ENCODE measurements at places on chromosomes 7 and 10. TPM values are rescaled to one million over a fixed set of nuclear protein-coding genes. Genes with fewer than 3 reads are reported as not detected.
A peak's percentile ranks its signal among the peaks of the same experiment; 100 is the strongest.

GALNT17 gene
- not detected for total RNA-seq

- H3K27ac ChIP-seq = peak overlapping the region; percentile 82
- peak; percentile 78 for DNase-seq
- no peaks in the 10 kb centered on the region for H3K27me3 ChIP-seq
- H3K36me3 ChIP-seq = no peaks in the 10 kb centered on the region
Measured at GRCh38 chr7:78279032-78279431, 480.5 kb downstream of the PHTF2 start.

REEP3 gene
- total RNA-seq = 16.4 TPM

PAPOLB gene
- not detected for total RNA-seq

DNA sequence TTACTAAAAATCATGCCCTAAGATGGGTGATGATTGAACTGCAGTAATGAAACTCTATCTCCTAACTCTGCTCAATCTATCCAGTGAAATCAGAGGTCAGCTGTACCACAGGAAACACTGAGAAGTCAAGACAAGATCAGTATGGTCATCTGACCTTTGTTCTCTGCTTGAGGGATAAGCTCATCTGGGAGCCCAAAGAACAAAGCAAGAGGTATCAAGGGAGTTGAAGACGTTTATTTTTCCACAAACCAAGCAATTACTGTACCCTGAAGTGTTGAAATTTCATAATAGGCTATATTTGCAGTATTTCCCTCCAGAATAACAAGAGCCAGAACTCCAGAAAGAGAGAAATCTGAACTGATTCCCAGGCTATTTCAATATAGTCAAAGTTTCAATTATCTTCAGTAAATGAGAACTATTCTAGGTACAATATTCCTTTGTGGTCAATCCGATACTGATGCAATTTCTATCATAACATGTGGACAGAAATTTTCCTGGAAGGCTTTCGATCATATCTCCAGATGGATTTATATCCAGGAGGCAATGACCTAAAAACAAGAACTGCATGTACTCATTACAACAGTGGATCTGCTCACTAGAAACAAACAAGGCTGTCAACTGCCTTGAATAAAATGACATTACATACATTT is 345.3 kb downstream of the TNS3 start:
- H3K27ac ChIP-seq = no peak overlapping the region
- no peaks in the 10 kb centered on the region for H3K36me3 ChIP-seq
- no peak overlapping the region for H3K4me3 ChIP-seq
- no peaks in the 10 kb centered on the region for H3K27me3 ChIP-seq

GRCh38 chr10:84743483-84743882 is 415.1 kb downstream of the CCSER2 start:
- H3K4me3 ChIP-seq = no peak overlapping the region
- no peaks in the 10 kb centered on the region for H3K27me3 ChIP-seq
- no peaks in the 10 kb centered on the region for H3K36me3 ChIP-seq
- H3K4me1 ChIP-seq = no peaks in the 10 kb centered on the region

DNA sequence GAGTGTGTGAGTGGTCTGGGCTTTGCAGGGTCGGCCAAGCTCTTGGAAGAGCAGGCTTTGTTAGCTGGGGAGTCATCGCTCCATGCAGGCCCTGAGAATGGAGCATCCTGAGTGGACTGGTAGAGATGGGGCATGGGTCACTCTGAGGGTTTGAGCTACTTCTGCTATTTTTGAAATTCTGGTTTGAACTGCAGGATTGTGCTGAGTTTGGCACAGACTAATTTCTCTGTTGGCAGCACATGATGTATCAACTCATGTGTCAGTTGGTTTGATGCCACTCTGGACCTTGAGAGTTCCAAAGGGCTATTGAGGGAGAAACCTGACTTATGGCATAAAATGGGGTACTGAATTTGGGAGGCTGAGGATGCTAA is 56.3 kb downstream of the LRMDA start:
- H3K4me1 ChIP-seq = no peaks in the 10 kb centered on the region
- H3K4me3 ChIP-seq = no peak overlapping the region
- H3K27me3 ChIP-seq = 0 out of 2 replicates have a peak, but pooled peaks cover 9% of the 10 kb centered on the region
- no peak overlapping the region for H3K27ac ChIP-seq
- H3K36me3 ChIP-seq = no peaks in the 10 kb centered on the region
- no peak for DNase-seq

DNA sequence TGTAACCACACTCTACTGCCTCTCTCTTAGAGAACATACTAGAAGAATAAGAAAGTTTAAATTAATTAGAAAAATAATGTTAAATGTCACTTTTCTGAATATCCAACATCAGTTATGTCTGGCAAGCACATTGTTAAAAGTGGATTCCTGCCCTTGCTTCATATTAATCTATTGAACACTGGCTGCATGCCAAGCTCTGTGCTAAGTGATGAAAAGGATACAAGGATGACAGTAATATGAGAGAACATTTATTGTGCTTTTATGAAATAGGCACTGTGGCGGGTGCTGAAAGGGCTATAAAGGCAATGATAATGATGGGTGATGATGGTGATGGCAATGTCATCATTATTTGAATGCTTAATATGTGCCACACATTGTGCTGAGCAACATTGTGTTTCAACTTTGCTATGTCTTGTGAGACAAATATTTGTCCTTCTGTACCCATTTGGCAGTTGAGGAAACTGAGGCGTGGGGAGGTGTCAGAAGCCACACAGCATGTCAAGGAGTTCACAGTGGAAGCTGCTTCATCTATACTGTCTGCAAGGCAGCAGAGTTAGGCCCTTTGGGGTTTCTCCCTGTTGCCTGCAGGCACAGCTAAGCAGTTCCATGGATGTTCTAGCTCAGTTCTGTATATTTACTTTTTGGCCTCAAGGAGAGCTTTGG is 64.2 kb upstream of the RAPGEF5 start:
- H3K27me3 ChIP-seq = no peaks in the 10 kb centered on the region
- DNase-seq = no peak
- H3K4me3 ChIP-seq = no peak overlapping the region
- no peaks in the 10 kb centered on the region for H3K4me1 ChIP-seq
- H3K36me3 ChIP-seq = no peaks in the 10 kb centered on the region
- no peak overlapping the region for H3K27ac ChIP-seq

OPTN gene
- total RNA-seq = 3.6 TPM

- no peak for DNase-seq
- H3K4me3 ChIP-seq = no peak overlapping the region
- no peak overlapping the region for H3K27ac ChIP-seq
- no peaks in the 10 kb centered on the region for H3K4me1 ChIP-seq
Measured at GRCh38 chr7:158611541-158611940, 23.9 kb upstream of the PTPRN2 start.

VSTM2A gene
- total RNA-seq = not detected

DNA sequence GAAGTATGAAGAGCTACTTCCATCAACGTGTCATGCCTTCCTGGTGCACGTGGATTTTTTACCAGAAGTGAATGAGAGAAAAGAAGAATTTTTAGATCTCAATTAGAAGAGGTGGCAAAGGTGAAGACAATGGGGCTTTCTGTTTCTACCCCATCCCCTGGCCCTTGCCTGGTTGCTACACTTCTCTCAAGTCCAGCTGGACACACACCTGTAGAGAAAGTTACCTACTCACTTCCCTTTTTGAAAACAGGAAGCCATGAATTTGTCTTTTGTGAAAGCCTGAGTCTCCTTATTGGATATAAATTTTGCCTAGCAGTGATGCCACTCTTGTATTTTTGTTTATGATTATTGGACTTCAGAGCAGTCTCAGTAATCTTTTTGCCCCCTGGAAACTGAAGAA is 142.9 kb upstream of the AKR1E2 start:
- DNase-seq = no peak
- no peak overlapping the region for H3K4me3 ChIP-seq
- H3K27me3 ChIP-seq = no peaks in the 10 kb centered on the region
- peaks cover 6% of the 10 kb centered on the region for H3K4me1 ChIP-seq

CYP3A7 gene
- total RNA-seq = not detected

DNA sequence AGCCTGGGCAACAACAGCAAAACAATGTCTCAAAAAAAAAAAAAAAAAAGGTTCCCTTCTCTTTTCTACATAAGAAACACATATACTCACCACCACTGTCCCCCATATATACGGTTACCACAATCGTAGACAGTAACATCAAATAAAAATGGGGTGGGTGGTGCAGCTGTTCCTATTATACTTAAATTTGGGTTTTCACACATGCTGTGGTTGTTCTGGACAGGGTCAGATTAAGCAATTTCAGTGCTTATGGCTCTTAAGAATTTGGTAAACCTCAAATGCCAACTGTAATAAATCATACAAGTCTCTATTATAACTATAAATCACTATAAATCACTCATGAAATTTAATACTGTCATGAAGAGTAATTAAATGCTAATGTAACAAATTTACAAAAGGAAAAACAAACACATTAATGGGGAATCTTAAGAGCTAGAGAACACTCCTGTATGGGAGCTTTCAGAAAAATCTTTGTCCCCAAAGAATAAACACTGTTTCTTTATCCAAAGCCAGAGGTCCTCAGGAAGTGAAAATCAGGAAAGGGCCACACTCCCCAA is 143.6 kb downstream of the GLI3 start:
- DNase-seq = peak; percentile 74
- H3K36me3 ChIP-seq = no peaks in the 10 kb centered on the region
- H3K4me3 ChIP-seq = no peak overlapping the region
- H3K27ac ChIP-seq = peak overlapping the region; percentile 12
- H3K27me3 ChIP-seq = no peaks in the 10 kb centered on the region
- H3K4me1 ChIP-seq = peaks cover 40% of the 10 kb centered on the region

MRLN gene
- 16.0 TPM for total RNA-seq

DNA sequence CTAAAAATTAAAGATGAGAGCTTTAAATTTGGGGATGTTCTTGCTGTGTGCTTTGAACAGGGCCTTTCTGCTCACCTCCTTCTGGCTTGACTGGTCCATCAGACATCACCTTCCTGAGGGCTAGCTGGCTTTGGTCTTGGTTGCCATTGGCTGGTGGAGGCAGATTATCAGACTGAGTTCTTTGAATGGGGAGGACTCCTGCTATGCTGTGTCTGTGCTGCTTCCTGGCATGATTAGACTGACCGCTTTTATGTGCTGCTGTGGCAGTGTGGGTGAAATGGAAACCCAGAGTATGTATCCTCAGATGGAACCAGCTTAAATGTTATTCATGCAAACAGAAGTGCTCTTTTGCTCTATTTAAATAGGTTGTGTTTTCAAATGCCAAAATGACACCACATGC is 341.6 kb downstream of the PCLO start:
- no peaks in the 10 kb centered on the region for H3K4me1 ChIP-seq
- H3K4me3 ChIP-seq = no peak overlapping the region
- no peaks in the 10 kb centered on the region for H3K27me3 ChIP-seq
- H3K27ac ChIP-seq = no peak overlapping the region
- H3K36me3 ChIP-seq = no peaks in the 10 kb centered on the region
- no peak for DNase-seq

DNA sequence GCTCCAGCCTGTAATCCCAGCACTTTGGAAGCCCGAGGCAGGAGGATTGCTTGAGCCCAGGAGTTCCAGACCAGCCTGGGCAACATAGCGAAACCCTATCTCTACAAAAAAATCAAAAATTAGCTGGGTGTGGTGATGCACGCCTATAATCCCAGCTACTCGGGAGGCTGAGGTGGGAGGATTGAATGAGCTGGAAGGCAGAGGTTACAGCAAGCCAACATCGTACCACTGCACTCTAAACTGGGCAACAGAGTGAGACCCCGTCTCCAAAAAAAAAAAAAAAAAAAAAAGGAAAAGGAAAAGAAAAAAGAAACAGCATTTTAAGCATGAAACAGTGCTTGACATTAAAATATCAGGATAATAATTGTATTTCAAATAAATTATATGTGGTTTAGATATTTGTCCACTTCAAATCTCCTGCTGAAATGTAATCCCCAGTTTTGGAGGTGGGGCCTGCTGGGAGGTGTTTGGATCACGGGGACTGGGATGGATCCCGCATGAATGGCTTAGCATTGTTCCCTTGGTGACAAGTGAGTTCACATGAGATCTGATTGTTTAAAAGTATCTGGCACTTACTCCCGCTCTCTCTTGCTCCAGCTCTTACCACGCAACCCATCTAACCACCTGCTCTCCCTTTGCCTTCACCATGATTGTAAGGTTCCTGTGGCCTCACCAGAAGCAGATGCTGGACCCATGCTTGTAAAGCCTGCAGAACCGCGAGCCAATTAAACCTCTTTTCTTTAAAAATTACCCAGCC is 103.4 kb downstream of the SRPK2 start:
- no peaks in the 10 kb centered on the region for H3K36me3 ChIP-seq
- no peaks in the 10 kb centered on the region for H3K27me3 ChIP-seq
- H3K4me1 ChIP-seq = no peaks in the 10 kb centered on the region
- DNase-seq = no peak
- no peak overlapping the region for H3K4me3 ChIP-seq

DNA sequence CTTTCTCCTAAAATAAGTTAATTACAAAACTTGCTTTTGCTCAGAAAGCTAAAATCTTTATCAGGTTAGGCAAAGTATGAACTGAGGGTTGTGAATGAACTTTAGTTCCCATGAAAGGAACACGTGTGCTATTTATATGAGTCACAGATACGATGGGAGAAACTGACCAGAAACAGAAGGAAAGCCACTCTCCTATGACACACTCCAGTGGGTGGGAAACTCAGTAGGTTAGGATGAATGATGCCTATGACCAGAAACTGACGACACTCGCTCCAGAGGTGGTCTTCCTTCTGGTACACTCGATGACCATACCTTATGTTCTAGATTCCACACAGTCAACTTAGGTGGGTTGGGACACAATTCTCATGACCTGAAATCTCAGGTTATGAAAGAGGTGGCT is 215.7 kb upstream of the INHBA start:
- H3K4me3 ChIP-seq = no peak overlapping the region
- H3K27me3 ChIP-seq = 0 out of 2 replicates have a peak, but pooled peaks cover 3% of the 10 kb centered on the region
- H3K27ac ChIP-seq = no peak overlapping the region
- DNase-seq = no peak
- no peaks in the 10 kb centered on the region for H3K36me3 ChIP-seq

DNA sequence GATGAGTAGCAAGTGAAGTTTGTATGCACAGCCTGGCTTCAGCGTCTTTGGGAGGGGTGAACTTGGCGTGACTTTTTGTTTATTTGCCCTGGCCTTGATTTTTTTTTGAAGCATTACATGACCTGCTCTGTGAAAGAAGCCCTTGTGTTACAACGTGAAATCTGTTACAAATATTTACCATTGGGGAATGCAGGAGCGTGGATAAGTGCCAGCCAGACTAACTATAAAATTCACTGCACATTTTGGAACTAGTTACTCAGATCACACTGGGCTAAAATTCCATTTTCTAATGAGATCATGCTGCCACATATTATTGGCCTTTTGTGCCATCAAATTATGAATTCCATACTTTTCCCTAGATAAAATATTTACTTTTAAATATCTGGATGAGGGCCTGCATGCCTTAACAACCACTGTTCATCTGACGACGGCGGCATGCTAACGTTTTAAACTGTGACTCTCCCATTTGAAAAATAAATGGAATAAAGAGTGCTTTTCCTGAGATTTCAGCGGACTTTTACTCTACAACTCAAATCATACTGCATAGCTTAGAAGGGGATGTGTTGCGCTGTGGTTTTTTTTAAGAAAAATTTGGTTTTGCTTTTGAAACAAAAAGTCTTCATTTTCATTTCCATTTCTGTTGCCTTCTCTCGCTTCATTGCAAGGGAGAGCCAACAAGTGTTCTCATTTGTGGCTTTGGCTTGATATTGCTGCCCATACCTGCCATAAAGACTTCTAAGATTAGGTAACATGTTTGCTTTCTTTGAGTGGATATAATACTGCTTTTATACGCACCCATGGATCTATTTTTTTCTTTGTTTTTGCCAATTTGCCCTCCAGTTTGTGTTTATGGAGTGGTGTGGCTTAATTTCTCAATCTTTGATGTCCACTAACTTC is 352.2 kb downstream of the TFEC start:
- no peaks in the 10 kb centered on the region for H3K36me3 ChIP-seq
- H3K27me3 ChIP-seq = no peaks in the 10 kb centered on the region
- DNase-seq = peak; percentile 77
- H3K4me1 ChIP-seq = peaks cover 41% of the 10 kb centered on the region
- peak overlapping the region; percentile 27 for H3K4me3 ChIP-seq

All from SJCRH30 (cell line).